Activated T-helper 17 cell treated with anti-CD3 and anti-CD28 coated beads, Interleukin-2, amount 50 U/mL, for 72 hours (primary cell): ENCODE measurements at places on chromosomes 12 and 14. TPM values are rescaled to one million over a fixed set of nuclear protein-coding genes. Genes with fewer than 3 reads are reported as not detected.

ABHD12B gene
- not detected for total RNA-seq

- ATAC-seq = no peak
Observed at GRCh38 chr12:131713349-131713748, 2.5 kb downstream of the SFSWAP start.

MANSC4 gene
- total RNA-seq = not detected

MDGA2 gene
- not detected for total RNA-seq

- no peak for ATAC-seq
Observed at GRCh38 chr12:115230606-115231005, 546.6 kb upstream of the TBX3 start.

GRCh38 chr14:34344318-34344717, 117.7 kb downstream of the SPTSSA start:
- no peak for ATAC-seq

- no peak for ATAC-seq
Observed at GRCh38 chr14:100896369-100897060, 7.0 kb downstream of the RTL1 start.

GRCh38 chr12:19388131-19388549, 51.2 kb upstream of the AEBP2 start:
- ATAC-seq = no peak

DNA sequence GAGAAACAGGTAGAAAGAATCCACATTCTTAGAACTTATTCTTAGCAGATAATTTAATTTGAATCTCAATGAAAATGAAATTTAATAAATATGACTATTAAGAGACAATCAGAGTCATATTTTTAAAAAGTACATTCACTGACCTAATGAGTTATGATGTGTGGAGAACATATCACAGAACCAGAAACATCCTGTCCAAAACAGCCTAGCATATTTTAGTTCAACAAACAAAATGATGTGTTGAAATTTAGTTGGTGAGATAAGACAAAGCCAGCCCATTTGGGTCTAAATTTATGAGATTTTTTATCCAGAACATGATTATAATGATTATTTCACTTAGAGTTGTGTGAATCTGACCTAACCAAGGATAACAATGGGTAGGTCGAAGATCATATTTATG, 25.8 kb downstream of the GABARAPL1 start:
- no peak for ATAC-seq

DNA sequence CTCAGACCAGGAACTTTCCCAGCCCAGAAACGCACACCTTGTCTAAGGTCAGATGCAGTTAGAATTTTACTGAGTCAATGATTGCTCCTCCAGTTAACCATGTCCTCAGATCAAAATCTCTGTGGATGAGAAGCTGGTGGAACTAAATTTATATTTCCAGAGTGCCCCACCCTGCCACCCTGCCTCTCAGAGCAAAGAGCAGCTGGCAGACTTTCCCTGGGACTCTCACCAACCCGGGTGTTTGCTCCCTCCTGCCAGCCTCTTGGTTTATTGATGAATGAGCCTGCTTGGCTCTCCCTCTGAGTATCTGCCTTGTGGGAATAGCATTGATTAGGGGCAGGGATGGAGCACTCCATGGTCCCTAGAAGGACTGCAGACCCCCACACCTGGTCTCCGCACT, 5.9 kb upstream of the KRT1 start:
- ATAC-seq = no peak

MYH7 gene
- total RNA-seq = 0.13 TPM

GRCh38 chr12:28540324-28540714, 350.1 kb downstream of the CCDC91 start:
- ATAC-seq = no peak

GRCh38 chr14:101708853-101709532, 52.5 kb upstream of the PPP2R5C start:
- ATAC-seq = no peak

- no peak for ATAC-seq
Observed at GRCh38 chr12:59593761-59594160, 2.1 kb upstream of the SLC16A7 start.

GRCh38 chr14:100416921-100417860, 94.1 kb downstream of the SLC25A47 start:
- ATAC-seq = no peak

GRCh38 chr12:75831402-75831801, 200.2 kb downstream of the PHLDA1 start:
- ATAC-seq = no peak

GRCh38 chr12:63308671-63309070, 157.7 kb upstream of the AVPR1A start:
- no peak for ATAC-seq

KRT80 gene
- total RNA-seq = not detected

DNA sequence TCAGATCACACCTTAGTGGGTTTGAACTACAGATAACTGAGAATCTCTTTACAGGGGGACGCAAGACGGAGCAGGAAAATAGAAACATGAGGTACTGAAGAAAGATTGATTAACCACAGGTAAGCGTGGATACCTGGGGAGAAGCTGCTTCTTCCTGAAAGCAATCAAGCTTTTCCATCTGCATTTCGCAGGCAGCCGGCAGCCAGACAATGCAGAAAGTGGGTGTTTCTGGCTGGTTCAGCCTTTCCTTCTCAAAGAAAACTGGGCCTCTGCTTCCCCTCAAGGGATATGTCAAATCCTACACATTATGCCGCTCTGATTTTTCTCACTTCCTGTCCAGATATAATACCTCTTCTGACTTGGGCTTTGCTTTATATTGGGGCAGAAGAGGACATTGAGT, 39.1 kb upstream of the PPFIA2 start:
- no peak for ATAC-seq

GRCh38 chr14:64202716-64203115, 91.5 kb downstream of the ESR2 start:
- ATAC-seq = no peak

- no peak for ATAC-seq
Observed at GRCh38 chr12:117525766-117526165, 164.3 kb upstream of the NOS1 start.

DNA sequence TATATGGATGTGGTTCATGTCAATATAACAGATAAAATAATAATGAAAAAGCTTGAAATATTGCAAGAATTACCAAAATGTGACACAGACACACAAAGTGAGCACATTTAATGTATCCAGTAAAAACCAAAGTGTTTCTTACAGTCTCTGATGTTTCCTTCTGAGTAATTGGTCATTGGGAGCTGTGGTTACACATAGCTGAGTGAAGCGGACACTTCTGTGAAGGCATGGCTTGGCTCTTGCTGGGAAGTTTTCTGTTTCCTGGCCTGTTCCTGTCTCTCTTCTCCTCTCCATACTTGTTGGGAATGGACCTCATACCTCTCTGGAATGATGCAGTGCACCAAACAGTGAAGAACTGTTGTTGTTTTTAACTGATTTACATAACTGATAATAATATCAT, 117.3 kb downstream of the BICD1 start:
- no peak for ATAC-seq

DNA sequence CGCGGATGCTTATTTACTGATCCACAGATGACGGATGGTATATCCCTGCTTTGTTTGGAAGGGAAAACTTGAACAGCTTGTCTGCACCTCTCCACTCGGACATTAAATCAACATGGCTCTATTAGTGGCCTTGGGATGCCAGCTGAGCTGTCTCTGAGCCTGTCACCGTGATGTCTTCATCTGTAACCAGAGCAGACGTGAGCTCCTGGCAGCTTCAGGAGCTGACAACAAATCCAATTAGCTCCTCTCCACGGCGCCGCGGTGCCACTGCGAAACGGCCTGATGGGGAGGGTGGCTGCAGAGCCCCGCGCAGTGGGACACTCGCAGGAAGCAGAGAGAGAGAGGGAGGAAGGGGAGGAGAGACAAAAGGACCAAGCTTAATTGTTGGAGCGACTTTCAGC, 112.3 kb downstream of the PAPOLA start:
- ATAC-seq = no peak

STAC3 gene
- total RNA-seq = 4.5 TPM

ESR2 gene
- total RNA-seq = 6.1 TPM
